ENCODE measurements at places on chromosomes 7 and 10.

DNA sequence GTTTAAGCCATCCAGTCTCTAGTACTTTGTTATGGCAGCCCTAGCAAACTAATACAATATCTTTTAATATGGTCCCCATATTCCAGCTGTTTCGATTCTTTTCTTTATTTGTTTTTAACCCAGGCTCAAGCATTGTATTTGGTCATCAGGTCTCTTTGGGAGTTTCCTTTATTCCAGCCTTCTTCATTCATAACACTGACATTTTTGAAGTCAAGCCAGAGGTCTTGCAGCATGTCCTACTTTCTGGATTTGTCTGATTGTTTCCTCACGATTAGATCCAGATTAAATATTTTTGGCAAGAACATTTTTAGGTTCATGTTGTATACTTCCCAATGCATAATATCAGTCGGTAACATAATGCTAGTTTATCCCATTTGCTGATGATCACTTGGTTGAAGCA lies 11.8 kb downstream of the SLC25A13 start:
- H3K36me3 ChIP-seq = no peaks in the 10 kb centered on the region
- H3K27ac ChIP-seq = no peak overlapping the region
- H3K4me1 ChIP-seq = peaks cover 21% of the 10 kb centered on the region
- H3K27me3 ChIP-seq = no peaks in the 10 kb centered on the region

DNA sequence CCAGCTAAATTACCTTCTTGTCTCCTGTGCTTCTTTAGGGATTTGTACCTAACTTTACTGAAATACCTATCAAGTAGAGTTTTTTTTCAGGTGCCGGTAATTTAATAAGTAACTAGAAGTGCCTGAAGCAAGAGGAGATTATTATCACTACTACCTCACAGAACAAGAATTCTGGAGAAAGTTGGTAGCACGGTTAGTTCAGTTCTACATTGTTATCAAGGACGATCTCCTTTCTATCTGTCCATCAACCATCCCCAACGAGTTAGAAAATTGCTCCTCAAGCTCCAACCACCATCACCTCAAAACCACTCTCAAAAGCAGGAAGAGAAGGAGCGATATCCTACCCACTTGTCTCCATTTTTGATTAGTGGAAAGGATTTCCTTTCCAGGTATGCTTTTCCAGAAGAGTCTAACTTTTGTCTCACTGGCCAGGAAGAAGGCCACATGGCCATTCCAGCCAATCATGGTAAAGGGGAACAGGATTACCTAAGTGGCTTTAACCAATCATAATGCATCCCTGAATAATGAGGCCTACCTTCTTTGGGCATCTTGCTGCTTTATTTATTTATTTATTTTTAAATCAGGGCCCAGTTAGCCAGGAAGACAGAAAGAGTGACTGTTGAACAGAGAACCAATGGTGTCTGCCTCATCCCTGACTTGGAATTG lies 265.2 kb downstream of the SNX13 start:
- no peaks in the 10 kb centered on the region for H3K36me3 ChIP-seq
- no peak overlapping the region for H3K27ac ChIP-seq
- H3K27me3 ChIP-seq = no peaks in the 10 kb centered on the region
- no peaks in the 10 kb centered on the region for H3K4me1 ChIP-seq

DNA sequence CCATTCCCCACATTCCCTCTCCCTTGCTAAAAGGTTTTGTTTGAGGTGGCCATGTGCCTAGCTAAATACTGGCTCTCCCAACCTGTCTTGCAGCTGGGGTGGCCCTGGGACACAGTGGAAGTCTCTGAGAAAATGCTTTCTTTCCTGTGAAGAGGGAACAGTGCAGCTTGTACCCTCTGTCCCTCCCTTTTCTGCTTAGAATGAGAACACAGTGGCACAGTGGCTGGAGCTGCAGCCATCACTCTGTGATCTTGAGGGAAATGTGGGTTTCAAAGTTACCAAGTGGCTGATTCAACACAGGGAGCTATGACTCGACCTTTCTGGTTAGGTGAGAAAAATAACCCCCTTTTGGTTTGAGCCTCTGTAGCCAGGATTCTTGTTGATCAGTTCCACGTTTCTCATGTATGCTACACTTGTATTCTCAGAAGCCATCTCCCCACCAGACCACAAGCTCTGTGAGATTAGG lies 62.7 kb upstream of the CARD11 start:
- H3K27ac ChIP-seq = no peak overlapping the region
- H3K4me1 ChIP-seq = no peaks in the 10 kb centered on the region
- no peak overlapping the region for H3K4me3 ChIP-seq
- H3K36me3 ChIP-seq = no peaks in the 10 kb centered on the region
- DNase-seq = no peak

DNA sequence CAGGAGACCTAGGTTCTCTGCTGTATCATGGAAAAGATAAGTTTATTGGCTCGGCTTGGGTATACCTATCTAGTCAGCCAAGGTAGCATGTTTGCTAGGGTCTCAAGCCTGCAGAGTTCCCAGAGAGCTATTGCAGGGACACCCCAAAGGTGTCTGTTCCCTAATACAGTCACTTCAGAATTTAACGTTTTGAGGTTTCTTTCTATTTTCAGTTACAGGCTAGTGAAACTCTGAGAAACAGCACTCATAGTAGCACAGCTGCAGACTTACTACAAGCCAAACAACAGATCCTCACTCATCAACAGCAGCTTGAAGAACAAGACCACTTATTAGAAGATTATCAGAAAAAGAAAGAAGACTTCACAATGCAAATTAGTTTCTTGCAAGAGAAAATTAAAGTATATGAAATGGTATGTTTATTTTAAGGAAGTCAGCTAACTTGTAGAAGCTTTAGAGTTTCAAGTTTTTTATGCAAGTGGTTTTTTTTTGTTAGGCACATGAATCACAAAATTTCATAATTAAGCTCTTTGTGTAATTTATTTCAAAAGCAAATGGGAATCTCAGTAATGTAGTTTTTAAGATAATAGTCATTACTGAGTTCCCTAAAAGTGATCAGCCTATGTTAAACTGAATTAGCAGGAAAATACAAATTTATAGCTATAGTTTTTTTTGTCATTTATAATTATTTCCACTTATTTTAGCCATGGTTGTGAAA lies 54.9 kb downstream of the AKAP9 start:
- H3K4me1 ChIP-seq = peaks cover 5% of the 10 kb centered on the region
- DNase-seq = no peak
- H3K27me3 ChIP-seq = no peaks in the 10 kb centered on the region

GRCh38 chr7:51314726-51315125 lies 1.9 kb downstream of the COBL start:
- no peaks in the 10 kb centered on the region for H3K27me3 ChIP-seq
- H3K4me1 ChIP-seq = peaks cover 6% of the 10 kb centered on the region
- no peak for DNase-seq
- no peaks in the 10 kb centered on the region for H3K36me3 ChIP-seq

DNA sequence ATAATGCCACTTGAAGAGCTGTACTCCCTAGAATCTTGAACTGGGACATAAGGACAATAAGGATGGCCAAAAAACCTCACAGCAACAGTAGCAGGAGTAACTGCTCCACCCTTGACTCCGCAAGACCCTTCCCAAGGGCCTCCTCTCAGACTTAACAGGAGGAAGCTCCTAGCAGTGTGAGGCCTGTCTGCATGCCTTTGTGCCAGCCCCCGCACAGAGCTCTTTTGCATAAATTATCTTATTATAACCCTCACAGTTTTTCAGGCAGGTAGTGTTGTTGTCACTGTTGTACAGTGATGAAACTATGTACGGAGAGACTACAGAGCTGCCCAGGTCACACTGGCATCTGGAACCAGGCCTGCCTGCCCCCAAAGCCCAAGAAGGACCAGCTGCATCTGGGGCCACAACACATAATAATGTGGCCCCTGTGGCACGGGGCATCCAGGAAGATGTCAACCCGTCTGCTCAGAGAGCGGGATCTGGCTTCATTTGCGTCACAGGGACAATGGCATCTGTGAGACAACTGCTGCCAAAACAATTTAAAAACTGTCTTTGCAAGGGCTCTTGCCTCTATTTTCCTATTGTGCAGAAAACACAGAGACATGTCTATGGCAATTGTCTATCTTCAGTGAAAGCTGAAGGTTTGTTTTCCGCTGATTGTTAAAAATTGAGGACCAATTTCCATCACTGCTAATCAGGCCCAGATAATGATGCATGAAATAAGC lies 249.3 kb upstream of the GRB10 start:
- no peaks in the 10 kb centered on the region for H3K27me3 ChIP-seq
- no peak overlapping the region for H3K4me3 ChIP-seq
- no peak overlapping the region for H3K27ac ChIP-seq
- DNase-seq = no peak
- H3K36me3 ChIP-seq = peaks cover 26% of the 10 kb centered on the region
- peaks cover 9% of the 10 kb centered on the region for H3K4me1 ChIP-seq

DNA sequence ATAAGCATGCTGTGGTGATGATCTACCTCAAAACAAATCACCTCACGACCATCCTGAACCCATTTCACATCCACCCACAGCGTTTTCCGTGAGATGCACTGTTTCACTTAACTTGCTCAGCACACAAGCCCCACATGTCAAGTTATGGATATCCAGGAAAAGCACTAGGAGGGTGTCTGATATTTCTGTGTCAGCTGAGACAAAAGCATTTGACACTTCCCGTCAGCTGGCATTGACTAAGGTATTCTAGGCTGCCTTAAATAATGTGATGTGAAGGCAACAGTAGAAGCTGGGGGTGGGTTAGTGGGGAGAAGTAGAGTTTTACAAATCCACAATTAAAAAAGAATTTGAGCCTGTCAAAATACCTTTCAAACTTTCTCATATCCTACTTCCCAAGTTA lies 68.7 kb upstream of the MDFIC start:
- DNase-seq = no peak
- H3K27me3 ChIP-seq = no peaks in the 10 kb centered on the region
- no peak overlapping the region for H3K27ac ChIP-seq
- H3K4me1 ChIP-seq = no peaks in the 10 kb centered on the region

DNA sequence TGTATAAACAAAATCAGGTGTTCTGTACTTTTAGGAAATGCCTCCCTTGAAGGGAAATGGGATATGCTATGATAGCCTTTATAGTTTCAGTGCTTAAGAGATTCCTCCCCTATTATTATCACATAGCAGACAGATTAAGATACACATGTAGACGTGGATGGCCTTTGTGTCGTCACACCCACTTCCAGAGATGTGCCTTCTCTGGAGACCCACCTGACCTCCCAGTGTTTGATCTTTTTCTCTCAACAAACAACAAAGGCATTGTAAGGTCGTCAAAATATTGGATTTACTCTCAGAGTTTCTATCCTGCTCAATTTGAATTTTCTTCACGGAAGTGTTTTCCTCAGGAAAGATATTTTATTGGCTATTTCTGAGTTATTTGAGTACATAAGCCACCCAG lies 25.7 kb upstream of the C1GALT1 start:
- no peaks in the 10 kb centered on the region for H3K27me3 ChIP-seq
- no peaks in the 10 kb centered on the region for H3K36me3 ChIP-seq
- no peak for DNase-seq
- no peak overlapping the region for H3K27ac ChIP-seq
- H3K4me3 ChIP-seq = no peak overlapping the region

Measured in stomach (tissue), 19 donors.